H1 (cell line): ENCODE measurements at places on chromosomes 11 and 22. TPM values are rescaled to one million over a fixed set of nuclear protein-coding genes. Genes with fewer than 3 reads are reported as not detected.

GRCh38 chr22:39534591-39535356 is 2.2 kb upstream of the RPS19BP1 start:
- DNase-seq, result peak; percentile 99

- DNase-seq, result no peak
Measured at GRCh38 chr11:83006877-83007330, 64.8 kb downstream of the RAB30 start.

IFITM10 gene
- 0.08 and 0.14 TPM in 2 replicates for polyA plus RNA-seq

DNA sequence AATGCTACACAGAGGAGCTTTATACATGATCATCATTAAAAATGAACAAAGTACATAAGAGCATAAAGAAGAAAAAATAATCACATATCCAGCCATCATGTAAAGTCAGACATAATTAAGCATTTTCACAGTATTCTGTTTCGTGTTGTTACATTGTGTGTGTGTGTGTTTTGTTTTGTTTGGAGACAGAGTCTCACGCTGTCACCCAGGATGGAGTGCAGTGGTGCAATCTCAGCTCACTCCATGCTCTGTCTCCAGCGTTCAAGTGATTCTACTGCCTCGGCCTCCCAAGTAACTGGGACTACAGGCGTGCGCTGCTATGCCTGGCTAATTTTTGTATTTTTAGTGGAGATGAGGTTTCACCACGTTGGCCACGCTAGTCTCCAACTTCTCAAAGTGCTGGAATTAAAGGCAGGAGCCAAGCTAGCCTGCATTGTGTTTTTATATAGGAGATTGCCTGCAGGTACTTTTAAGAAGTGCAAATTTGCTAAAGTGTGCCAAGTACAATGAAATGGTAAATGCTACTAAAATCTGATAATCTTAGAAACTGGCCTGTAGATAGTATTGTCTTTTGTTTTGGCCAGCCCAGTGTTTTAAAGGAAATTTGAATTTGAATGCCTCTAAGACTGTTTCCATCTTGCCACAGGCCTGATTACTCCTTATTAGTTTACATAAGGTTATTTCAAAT is 7.8 kb downstream of the CTSC start:
- DNase-seq, result no peak

GRCh38 chr11:1869427-1870325 is 16.8 kb downstream of the LSP1 start:
- DNase-seq, result no peak

MPEG1 gene
- not detected in 2 replicates for polyA plus RNA-seq

GRCh38 chr11:72752088-72752914 is at the start of gene ARAP1:
ARAP1 (minus strand) TSS chr11:72752408; CDS start chr11:72727128, 25,280 bp downstream.
- DNase-seq, result peak; percentile 80

- no peak for DNase-seq
Measured at GRCh38 chr11:102770191-102770590, 10.2 kb downstream of the MMP10 start.

- no peak for DNase-seq
Measured at GRCh38 chr22:37627545-37627944, 11.9 kb upstream of the SH3BP1 start.

DNA sequence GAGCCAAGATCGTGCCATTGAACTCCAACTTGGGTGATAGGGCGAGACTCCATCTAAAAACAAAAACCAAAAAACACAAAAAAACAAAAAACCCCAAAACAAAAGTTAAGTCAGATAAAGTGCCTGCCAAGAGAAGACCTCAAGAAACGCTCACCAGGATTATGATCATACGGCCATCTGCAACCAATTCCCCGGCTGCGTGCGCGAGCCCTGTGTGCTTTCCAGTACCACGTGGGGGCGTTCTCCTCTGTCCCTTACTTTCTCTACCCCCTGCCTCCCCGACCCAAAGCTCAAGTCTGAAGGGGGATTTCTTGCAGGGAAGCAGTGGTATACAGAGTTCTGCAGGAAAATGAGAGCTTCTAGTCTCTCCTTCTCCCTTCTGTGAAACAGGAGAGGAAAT is 10.5 kb upstream of the RPS19BP1 start:
- DNase-seq, result no peak

MS4A6E gene
- not detected in 2 replicates for polyA plus RNA-seq

GRCh38 chr22:20063271-20064139 is 16.5 kb upstream of the DGCR8 start:
- no peak for DNase-seq

RBM4B gene
- 19.2 and 30.5 TPM in 2 replicates for polyA plus RNA-seq

DNA sequence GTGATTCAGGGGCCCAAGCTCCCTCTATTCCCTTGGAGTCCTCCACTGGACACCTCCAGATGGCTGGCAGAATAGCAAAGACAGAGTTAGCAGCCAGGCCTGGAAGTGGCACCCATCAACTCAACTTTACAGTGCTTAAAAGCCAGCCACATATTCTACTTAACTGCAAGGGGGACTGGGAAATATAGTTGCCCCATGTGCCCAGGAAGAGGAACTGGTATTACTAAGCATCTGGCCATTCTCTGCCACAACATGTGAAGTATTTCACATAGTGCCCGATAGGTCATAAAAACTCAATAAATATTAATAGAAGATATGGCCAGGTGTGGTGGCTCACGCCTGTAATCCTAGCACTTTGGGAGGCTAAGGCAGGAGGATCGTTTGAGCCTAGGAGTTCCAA is 5.5 kb upstream of the IL10RA start:
- DNase-seq, result no peak

JAML gene
- 0.05 and 0.12 TPM in 2 replicates for polyA plus RNA-seq
